ENCODE measurements at places on chromosomes 16 and 17.

GRCh38 chr17:80970762-80971703 lies 20.6 kb upstream of the CHMP6 start:
- no peak for DNase-seq

DNA sequence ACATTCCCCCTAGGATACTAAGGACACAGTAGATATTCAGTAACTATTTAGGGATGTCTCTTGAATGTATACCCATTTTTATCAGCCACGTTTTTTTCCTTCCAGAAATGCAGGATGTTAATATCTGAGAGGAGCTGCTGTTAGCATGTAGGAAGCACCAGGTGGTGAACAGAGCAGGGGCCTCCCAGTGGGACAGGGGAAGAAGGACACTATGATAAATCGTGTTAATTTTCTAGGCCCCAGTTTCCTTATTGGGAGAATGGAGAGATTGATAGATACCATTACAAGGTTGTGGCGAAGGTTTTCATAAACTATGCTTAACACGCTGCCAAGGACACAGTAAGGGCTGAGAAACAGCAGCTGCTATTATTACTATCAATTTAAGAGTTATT lies 45.4 kb downstream of the PRSS54 start:
- no peak for DNase-seq

DNA sequence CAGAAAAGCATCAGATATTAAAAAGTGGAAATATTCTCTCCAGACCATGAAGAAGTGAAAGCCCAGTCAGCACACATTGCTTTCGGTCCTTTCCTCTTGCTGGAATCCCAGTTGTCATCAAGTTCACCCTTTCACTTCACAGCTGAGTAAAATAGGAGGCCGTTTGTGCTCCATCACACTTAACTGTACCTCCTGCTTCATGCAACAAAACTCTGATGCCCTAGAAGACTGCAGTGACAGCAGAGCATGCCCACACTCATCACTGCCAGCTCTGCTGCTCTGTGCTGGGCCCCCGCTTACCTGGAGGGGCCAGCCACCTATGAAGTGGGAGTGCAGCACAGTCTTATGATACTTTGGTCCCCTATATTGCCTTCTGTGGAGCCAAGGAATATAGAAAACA lies 62.5 kb downstream of the N4BP1 start:
- no peak for DNase-seq

DNA sequence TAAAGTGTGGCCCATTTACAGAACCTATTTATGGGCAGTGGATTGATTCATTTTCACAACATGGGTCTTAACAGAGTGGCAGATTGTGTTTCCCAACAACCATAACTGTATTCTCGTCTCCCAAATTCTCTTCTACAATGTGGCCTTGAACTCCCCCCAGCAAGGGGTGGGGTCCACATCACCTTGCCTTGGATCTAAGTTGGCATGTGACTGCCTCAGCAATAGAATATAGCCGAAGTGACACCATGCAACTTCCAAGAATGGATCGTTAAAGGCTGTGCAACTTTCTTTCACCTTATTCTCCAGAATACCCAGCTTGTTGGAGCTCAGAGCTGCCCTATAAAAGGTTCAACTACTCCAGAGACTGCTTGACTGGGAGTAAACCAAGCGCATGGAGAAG lies 72.0 kb upstream of the CDH5 start:
- DNase-seq: no peak

DNA sequence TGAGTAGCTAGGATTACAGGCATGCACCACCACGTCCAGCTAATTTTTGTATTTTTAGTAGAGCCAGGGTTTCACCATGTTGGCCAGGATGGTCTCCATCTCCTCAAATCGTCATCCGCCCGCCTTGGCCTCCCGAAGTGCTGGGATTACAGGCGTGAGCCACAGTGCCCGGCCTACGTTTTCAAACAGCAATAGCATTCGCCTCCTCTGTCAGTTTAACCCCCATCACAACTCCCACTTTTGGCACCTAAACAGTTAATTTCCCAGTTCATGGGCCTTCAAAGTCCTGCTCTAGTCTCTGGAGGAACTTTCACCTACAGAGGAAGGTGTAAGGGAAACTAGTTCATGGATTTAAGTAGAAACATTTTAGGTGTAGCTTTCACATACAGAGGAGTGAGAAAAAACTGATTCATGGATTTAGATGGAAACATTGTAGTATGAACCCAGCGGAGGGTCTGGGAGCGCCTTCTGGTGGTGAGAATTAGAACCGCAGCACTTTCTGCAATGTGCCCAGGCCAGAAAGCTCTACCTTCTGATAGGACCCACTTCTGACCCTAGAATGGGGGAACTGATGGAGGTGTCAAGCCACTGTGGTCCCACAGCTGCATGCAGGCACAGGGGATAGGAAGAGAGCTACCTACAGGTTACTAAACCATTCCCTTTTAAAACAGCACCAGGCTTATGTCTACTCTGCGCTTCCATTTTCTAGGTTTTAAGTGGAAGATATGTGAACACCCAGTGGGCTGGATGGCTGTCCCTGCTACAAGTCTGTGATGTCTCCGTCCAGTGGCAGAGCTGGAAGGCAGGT lies 12.0 kb upstream of the MEOX1 start:
- peak; percentile 80 for DNase-seq

DNA sequence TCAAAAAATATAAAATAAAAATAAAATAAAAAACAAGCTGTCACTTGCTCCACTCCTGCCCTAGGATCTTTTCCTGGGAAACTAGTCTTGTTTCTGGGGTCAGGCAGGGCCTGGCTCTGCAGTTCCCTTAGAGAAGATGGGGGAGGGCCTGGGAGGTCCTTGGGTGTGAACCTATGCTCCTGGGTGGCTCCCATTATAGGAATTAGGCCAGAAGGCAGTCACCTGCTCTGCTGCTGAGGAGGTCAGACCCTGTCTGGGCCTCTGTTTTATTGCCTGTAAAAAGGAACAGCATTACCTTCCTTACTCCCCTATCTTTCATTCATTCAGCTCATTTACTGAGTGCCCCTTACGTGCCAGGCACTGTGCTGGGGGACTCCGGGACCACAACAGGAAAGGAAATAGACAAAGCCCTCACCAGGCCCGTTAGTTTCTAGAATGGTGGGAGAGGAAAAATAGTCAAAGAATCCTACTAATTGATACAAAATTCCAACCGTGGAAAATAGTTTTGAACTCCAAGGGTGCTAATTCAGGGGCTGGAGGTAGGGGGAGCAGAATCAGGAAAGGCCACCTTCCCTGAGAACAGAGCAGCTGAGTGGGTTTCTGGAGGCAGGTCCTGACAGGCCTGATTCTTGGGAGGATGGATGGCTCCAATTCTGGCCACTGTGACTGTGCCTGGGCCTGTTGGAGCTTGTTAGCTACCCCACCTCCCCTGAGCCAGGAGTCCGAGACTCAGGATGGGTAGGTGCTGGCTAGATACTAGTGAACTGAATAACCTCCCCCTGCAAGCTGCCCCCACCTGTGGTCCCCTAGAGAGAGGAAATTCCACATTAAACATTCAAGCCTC lies 1.3 kb upstream of the SLC46A1 start:
- DNase-seq: no peak

GRCh38 chr17:40817103-40817682 lies 5.2 kb downstream of the KRT10 start:
- no peak for DNase-seq

GRCh38 chr17:18070861-18071340 lies 16.8 kb upstream of the DRG2 start:
- no peak for DNase-seq

- peak; percentile 40 for DNase-seq
These were observed 394 bp upstream of the CPD start for GRCh38 chr17:30378241-30378824.

DNA sequence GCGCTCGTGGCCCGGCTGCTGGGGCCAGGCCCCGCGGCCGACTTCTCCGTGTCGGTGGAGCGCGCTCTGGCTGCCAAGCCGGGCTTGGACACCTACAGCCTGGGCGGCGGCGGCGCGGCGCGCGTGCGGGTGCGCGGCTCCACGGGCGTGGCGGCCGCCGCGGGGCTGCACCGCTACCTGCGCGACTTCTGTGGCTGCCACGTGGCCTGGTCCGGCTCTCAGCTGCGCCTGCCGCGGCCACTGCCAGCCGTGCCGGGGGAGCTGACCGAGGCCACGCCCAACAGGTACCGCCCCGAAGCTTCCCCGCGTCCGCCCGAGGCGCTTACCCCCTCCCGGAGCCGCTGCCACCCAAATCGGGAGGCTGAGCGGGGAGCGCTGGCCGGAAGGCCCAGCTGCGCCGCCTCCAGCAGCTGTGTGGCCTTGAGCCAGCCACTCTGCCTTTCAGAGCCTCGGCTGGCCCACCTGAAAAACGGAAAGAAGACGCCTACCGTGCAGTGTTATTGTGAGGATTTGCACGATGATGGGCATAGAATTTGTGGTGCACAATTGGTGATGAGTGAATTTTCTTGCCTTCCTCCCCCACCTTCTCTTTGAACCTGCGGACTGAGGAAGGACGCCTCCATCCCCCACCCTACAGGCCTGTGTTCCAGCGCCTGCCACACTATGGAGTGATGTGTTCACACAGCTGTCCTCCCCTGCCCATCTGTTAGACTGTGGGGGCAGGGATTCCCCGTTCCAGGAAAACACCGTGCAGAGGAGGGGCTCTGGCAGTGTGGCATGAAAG lies 523 bp downstream of the NAGLU start:
- DNase-seq: peak; percentile 36

GRCh38 chr17:78623541-78623940 lies 46.3 kb upstream of the DNAH17 start:
- DNase-seq: no peak

DNA sequence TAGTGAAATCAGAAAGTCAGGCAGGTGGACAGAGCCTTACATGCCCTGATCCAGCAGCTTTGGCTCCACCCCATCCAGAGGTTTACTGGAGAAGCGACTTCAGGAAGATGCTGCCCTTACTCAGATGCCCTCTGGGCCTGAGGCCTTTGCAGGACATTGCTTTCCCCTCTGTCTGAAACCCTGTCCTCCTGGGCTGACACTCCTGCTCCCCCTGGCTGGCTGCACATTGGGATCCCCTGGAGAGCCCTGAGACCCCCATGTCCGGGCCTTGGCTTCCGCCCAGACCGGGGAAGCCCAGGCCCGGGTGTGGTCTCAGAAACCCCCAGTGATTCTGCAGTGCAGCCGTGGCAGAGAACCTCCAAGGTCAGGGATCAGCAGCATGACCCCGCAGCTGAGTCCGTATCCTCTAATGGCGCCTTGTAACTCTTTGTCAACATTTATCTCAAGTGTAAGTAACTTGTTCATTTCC lies 36.6 kb downstream of the BCO1 start:
- no peak for DNase-seq

GRCh38 chr17:37081287-37081686 lies 132.5 kb downstream of the AATF start:
- DNase-seq: no peak

GRCh38 chr16:86990451-86990850 lies 326.7 kb downstream of the C16orf95 start:
- no peak for DNase-seq

GRCh38 chr16:79393127-79393526 lies 207.4 kb downstream of the MAF start:
- no peak for DNase-seq

GRCh38 chr17:57395721-57396321 lies 139.5 kb downstream of the MSI2 start:
- DNase-seq: no peak

- DNase-seq: peak; percentile 74
These were observed 10.5 kb downstream of the DOK4 start for GRCh38 chr16:57475711-57476339.

- no peak for DNase-seq
These were observed 342.5 kb downstream of the CPPED1 start for GRCh38 chr16:12461201-12461600.

- DNase-seq: no peak
These were observed 61.8 kb downstream of the TMEM114 start for GRCh38 chr16:8528471-8528870.

DNA sequence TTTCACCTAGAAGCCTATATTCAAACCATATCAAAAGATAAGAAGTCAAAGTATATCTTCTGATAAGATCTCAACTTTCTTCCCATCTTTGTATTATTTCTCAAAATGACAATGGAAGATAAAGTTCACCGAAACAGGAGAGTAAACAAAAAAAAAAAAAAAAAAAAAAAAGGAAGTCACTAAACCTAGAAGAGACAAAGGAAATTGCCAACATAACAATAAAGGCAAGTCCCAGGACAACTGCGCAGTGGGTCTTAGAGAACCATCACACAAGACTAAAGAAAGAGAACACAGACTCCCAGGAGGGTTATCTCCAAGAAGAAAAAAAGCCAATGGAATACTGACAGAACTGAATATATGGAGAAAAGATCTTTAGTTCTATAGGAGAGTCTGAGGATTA lies 65.7 kb downstream of the SMURF2 start:
- DNase-seq: no peak

GRCh38 chr16:24091125-24091524 lies 165.0 kb upstream of the CACNG3 start:
- no peak for DNase-seq

GRCh38 chr16:84933774-84934631 lies 77.3 kb downstream of the ZDHHC7 start:
- DNase-seq: no peak

DNA sequence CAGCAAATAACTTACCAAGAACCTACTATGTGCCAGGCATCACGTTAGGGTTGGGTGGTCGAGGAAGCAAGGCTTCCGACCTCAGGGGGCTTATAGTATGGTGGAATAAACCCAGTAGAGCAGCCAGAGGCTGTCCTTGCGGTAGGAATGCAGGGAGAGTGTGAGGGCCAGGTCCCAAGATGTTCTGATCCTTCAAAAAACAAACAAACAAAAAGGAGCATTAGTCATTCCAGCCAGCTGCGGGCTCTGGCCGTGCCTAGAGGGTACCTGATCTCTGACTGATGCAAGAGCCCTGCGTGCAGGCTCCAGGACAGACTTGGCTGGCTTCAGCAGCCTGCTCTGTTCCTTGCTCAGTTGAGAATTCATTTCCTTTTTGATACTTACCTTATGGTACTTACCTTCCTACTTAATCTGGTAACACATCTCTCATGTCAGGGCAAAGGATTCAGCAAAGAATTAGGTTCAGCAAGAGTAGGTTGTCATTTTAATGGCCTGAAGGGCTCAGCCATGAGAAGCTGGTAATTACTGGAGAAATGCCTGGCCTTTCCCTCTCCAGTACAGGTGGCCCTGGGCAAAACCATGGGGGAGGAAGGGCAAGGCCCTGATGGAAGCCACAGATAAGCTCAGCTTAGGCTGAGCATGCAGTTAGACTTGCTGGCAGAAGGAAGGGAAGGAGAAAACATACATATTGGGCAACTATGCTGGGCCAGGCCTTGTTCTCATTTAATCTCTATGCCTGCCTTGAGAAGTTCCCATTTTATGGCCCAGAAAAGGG lies 18.4 kb downstream of the CYB5D2 start:
- no peak for DNase-seq

- no peak for DNase-seq
These were observed 428 bp upstream of the ANTKMT start for GRCh38 chr16:720447-720989.

- no peak for DNase-seq
These were observed 11.9 kb downstream of the TBX2 start for GRCh38 chr17:61411261-61412142.

Measured in CD4-positive, alpha-beta T cell (primary cell).